Stimulated activated CD4-positive, alpha-beta T cell treated with anti-CD3 and anti-CD28 coated beads, Interleukin-4, amount 100 ng/mL, for 1 hour (primary cell): ENCODE measurements at places on chromosomes 2 and 18.

DNA sequence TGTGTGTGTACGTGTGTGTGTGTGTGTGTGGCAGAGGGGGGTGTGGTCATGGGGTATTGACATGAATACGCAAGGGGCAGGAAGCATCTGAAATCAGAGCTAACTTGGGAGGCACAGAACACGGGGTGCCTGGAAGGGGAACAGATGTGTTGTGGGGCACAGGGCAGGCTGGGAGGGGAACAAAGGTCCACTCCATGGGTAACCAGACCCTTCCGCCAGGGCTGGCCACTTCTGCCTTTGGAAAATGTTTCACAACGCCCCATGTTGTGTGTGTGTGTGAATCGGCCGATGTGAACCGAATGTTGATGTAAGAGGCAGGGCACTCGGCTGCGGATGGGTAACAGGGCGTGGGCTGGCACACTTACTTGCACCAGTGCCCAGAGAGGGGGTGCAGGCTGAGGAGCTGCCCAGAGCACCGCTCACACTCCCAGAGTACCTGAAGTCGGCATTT is at the start of gene SLC11A1:
Gene SLC11A1 (plus strand): TSS at position 358 of the 451 bp plus-strand sequence. CDS start 96 bp downstream, outside the sequence.
- DNase-seq: no peak

DNA sequence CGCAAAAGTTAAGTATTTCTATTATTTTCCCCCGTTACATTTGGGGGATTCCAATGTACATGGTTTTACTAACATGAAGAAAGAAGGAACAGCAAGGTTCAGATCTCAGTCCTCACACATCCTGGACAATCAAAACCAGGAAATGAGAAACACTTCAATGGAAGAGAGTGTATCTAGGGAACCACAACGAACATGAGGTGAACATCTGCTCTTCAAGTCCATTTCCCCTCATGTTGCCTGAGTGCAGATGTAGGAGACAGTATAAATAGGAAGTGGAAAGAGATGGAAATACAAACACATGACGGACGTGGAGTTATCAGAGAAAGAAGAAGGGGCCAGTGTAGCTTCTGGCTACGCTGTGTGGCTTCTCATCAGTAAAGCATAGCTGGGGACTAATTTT is 52.6 kb downstream of the CHN1 start:
- DNase-seq: no peak

DNA sequence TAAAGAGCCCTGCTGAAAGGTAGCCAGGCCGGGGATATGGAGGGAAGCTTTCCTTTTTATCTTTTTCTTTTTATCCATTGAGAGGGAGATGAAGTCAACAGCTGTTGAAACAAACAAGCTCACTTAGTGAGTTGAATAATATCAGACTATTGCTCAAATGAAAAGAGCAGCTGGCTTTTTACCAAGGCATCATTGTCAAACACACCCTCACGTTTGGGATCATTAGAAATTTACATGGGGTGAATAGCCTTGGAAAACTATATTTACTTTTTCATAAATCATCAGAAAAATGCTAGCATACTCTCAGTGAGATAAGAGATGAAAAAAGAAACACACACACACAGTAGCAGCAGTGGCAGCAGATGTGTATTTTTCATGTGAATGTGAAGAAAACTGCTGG is 71.5 kb upstream of the HNMT start:
- DNase-seq: no peak

DNA sequence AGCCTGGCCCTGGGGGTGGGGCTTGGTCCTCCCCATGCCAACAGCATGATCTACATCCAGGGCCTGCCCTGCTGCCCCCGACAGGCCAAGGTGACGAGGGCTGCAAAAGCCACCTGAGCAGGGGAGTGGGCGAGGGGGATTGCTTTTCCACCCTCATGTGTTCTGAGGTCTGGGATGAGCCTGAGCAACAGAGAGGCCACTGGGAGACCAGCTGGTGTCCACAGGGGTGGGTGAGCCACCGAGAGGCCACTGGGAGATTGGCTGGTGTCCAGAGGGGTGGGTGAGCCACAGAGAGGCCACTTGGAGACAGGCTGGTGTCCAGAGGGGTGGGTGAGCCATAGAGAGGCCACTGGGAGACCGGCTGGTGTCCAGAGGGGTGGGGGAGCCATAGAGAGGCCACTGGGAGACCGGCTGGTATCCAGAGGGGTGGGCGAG is 147.4 kb upstream of the GPC1 start:
- DNase-seq: no peak

GRCh38 chr2:22185251-22185650 is 1061.5 kb downstream of the TDRD15 start:
- DNase-seq: no peak

- no peak for DNase-seq
Observed at GRCh38 chr2:180276733-180277132, 269.6 kb upstream of the CWC22 start.

DNA sequence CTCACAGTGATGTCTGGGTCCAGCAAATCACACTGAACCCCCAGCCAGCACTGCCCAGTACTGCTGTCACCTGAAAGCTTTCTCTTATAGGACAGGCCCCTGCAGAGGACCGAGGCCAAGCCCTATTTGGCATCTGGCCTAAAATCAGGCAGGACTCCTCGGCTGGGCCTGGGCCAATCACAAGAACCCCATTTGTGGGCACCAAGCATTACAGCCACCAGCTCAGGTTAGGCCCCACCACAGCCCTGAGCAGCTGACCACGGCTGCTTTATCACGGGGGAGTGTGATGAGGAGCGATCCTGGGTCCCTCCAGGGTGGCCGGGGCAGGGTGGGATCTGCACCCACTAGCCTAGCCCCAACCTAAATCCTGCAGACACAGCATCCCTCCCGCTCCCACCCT is 8.2 kb downstream of the BIN1 start:
- no peak for DNase-seq
